GM04504 (cell line): ENCODE measurements at places on chromosomes 2 and 18.
A peak's percentile ranks its signal among the peaks of the same experiment; 100 is the strongest.

- no peak for DNase-seq
Observed at GRCh38 chr18:58041633-58042032, 2.4 kb upstream of the NEDD4L start.

- no peak for DNase-seq
Observed at GRCh38 chr2:26840937-26841610, 6.9 kb upstream of the DPYSL5 start.

- DNase-seq = no peak
Observed at GRCh38 chr2:128867936-128868636, 549.4 kb upstream of the HS6ST1 start.

- no peak for DNase-seq
Observed at GRCh38 chr2:133937669-133938068, 316.2 kb upstream of the MGAT5 start.

DNA sequence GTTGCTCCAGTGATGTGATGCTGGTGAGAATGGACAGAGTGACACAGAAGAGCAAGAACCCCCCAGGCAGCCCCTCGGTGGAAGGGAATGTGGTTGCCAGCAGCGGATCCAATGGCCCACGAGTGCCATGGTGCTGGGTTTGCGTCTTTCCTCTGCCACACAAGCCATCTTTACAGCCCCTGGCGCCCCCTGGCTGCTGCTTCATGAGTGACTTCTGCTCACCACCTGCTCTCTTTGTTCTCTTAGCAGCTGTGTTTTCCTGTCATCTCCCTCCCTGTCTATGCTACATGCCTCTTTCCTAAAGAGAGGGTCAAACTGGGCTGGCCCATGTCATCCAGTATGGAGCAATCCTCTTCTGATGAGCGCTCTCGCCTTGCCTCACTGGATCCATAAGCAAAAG, 300.0 kb upstream of the SMIM21 start:
- peak; percentile 6 for DNase-seq

- no peak for DNase-seq
Observed at GRCh38 chr2:160252278-160252887, 52.3 kb upstream of the ITGB6 start.

DNA sequence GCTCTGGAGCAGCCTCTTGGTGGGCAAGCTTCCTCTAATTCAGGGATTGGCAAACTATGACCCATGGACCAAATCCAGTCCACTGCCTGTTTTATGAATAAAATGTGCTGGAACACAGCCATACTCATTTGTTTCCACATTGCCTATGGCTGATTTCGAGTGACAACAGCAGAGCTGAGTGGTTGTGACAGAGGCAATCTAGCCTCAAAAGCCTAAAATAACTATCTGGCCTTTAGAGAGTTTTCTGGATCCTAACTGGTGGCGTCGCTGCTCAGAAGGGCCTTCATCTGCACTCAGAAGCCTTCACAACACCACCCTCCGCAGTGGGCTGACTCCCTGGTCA, 147.1 kb downstream of the CCBE1 start:
- no peak for DNase-seq

GRCh38 chr2:48448274-48449061, 81.5 kb upstream of the STON1 start:
- peak; percentile 60 for DNase-seq

DNA sequence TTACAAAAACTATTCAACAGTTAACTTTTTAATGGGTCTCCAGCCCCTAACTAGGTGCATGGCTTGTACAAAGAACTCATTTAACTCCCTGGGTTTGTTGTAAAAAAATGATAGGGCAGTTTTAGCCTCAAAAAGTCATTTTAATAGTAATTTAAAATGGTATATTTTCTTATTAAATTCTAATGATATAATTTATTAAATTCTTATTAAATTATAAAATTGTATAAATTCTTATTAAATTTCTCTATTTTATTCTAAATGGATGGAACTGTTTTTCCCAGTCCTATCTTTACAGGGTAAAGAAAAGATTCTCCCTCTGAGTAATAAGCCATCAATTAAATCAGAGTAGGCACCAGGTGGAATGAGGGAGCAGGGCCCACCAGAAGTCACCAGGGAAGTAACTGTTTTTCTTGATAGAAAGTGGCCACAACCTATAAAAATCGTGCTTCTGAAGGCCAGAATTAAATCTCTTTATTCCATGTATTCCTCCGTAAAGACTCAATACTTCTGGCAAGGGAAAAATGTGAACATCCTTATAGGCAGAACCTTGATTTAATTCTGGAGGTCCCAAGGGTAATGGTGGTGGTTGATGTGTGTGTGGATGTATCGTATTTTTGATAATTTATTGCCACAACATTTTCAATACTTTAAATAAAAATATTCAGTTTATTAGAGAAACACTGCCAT, 814 bp downstream of the FKBP7 start:
- no peak for DNase-seq

DNA sequence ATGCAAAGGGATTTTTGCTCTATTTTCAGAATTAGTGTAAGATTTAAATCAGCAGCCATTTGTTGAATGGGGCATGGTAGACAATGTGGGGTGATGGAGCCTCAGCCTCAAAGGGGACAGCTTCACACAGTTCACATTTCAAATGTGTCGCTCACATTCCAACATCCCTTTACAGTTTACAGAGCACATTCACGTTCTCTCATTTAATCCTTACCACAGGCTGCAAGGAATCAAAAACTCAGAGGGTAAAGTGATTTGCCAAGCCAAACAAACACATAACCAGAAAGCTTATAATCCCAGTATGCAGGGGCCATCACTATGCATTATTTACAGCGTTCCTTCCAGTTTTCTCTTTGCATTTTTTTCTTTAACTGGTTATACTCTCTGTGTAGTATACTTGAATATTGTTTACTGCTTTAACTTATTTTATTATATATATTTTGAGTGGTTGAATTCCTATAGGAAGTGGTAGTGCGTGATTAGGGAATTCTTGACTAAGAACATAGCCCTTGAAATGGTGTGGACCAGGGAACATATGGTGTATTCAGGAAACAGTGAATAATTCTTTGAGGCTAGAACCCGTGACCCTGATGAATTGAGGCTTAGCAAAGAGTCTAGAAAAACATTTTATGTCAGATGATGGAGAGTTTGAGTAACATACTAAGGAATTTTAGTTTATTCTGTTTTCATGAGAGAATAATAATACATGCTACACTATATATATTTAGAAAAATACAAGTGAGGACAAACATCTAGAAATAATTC, 18.1 kb upstream of the TAF1B start:
- DNase-seq = no peak

GRCh38 chr2:127080938-127081755, 25.8 kb downstream of the BIN1 start:
- no peak for DNase-seq

DNA sequence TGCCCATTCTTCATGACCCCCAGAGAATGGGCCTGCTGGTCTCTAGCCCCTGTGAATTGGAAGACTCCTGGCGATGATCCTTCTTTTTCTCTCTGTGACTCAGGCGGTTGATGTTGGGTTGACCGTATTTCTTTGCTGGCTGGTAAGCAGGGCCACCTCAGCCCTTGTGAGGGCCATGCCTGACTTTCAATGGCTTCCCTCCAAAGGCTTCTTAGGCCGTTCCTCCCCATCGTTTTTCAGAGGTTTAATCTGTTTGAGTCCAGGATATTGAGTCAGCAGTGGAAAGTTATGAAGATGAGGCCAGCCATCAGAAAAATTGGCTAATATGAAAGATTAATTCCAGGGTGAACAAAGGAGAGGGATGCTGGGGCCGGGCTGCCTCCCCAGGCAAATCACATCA, 13.6 kb downstream of the HPCAL1 start:
- DNase-seq = no peak

GRCh38 chr18:57901825-57902589, 98.9 kb upstream of the ATP8B1 start:
- no peak for DNase-seq

DNA sequence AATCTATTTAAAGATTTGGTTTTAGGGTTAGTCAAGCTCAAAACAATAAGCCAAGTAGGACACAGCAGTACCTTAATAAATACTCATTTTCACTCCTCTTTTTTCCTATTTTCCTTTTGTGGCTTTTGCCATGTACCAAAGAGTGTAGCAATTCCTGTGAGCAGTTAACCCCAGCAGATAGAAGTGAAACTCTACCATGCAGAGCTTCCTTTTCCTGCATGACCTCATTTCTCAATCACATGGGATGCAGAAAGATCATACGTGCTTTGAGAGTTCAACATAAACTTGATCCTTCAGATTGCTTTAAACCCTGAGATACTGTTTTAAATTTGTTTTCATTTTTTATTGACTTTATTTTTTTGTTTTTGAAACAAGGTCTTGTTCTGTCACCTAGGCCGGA, 99.1 kb upstream of the ARHGAP15 start:
- no peak for DNase-seq

- DNase-seq = no peak
Observed at GRCh38 chr2:161177969-161178368, 17.7 kb downstream of the TANK start.

DNA sequence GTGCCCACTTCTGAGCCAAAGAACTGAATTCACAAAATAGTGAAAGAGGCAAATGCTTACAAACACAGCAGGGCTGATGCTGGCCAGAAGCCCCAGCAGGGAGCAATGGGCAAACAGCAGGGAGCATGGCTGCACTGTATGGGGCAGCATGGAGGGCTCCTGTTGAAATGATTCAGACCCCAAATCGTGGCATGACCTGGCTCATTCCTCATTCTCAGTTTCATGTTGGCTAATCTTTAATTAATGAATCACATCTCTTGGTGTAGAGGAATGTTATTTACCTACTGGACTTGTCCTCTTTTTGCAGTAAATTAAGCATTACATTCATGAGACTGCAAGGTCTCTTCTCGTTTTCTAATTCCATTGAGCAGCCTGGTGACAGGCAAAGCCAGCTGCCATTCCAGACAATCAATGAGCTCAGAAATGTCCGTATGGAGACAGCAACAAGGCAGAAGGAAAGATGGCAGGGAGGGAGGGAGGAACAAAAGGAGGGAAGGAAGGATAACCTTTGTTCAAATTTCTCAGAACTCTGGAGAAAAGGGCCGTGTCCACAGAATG, 84.9 kb upstream of the ST8SIA3 start:
- DNase-seq = no peak

DNA sequence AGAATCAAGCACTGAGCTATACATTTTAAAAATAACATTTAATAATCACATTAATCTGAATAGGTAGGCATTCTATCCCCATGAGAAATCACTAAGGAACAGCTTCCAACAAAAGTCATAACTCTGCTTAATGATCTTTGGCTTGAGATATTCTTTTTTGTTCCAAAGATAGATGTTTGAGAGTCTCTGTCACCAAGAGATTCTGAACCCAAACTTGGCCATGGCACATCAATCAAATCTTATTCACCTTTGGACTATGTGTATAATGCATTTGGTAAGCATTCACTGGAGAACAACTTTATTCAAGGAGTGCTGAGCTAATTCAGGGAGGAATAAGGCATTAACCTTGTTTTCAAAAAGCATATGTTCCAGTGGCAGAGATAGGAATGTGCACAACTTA, 743.3 kb downstream of the SLC4A3 start:
- DNase-seq = no peak

DNA sequence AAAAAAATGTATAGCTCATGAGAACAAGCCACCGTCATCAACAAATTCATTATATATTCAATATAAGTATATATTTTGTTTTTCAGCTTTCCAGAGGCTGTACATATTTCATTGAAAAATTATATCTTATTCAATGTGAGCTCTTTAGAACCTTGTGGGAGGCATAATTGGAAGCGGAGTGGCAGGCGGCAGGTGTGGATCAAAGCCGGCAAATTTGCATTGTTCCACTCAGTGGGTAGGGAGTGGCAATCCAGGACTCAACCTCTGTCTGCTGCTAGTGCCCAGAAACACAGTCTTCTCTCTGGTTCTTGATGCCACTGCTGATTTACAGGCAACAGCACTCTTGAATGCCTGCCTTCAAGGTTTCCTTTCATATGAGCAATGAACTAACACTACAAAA, 46.9 kb downstream of the GCA start:
- no peak for DNase-seq

GRCh38 chr18:70216788-70217187, 11.3 kb upstream of the RTTN start:
- no peak for DNase-seq

- DNase-seq = no peak
Observed at GRCh38 chr18:77772177-77772576, 522.5 kb downstream of the GALR1 start.

- no peak for DNase-seq
Observed at GRCh38 chr18:2572171-2572569, 813 bp downstream of the NDC80 start.

- DNase-seq = no peak
Observed at GRCh38 chr2:58607448-58607847, 366.3 kb upstream of the FANCL start.
